Skin of body (tissue), 3 donors: ENCODE measurements at places on chromosomes 16 and 17.
A peak's percentile ranks its signal among the peaks of the same experiment; 100 is the strongest.

DNA sequence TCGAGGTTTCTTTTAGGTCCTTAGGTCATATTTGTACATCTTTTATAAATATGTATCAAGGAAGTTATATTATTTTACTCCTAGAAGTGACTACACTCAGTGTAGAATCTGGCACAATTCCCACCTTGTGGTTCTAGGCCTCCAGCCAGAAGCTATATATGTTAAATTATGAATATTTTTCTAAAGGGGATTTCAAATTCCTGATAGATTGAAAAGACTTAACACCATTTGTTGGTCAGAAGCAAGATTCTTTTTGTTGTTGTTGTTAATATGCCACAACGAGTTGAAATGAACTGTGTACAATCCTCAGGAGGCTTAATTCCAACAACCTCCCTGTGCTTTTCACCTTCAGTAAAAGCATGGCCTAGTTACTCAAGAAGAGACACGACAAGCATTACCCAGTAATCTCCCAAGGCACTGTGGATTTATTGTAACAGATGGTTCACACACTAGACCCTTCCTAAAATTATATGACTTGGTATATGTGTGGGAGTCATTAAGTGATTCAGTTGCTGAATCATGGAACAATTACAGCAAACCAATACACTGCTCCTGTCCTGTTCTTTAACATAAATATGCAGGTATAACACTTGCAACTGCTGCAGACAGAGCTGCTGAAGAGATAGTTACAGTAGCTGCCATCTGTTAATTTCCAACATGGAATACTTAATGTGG lies 964.4 kb upstream of the GOT2 start:
- DNase-seq, result peak; percentile 4

- no peak for DNase-seq
Measured at GRCh38 chr17:29628644-29629043, 5.9 kb upstream of the CORO6 start.

- DNase-seq, result no peak
Measured at GRCh38 chr17:13576661-13577526, 24.8 kb downstream of the HS3ST3A1 start.

- no peak for DNase-seq
Measured at GRCh38 chr17:66661411-66662256, 173.3 kb upstream of the CACNG5 start.
